ENCODE measurements at places on chromosomes 11 and 22.

DNA sequence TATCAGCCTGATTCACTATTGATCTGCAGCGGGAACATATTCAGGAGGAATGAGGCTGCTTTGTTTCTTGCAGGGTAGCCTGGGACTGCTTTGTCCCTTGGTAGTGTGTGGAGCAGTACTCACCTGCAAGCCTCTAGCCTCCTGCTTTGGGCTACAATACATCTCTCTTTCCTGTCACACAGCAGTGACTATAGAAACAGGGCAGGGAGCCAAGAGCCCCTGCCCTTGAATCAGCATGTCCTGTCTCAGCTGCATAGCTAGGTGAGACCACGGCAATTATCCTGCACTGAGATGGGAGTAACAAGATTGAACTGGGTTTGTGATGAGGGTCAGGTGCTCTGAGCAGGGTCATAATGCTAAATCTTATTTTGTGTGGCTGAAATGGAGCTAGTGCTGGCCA, 191.9 kb downstream of the NELL1 start:
- no peak for DNase-seq

DNA sequence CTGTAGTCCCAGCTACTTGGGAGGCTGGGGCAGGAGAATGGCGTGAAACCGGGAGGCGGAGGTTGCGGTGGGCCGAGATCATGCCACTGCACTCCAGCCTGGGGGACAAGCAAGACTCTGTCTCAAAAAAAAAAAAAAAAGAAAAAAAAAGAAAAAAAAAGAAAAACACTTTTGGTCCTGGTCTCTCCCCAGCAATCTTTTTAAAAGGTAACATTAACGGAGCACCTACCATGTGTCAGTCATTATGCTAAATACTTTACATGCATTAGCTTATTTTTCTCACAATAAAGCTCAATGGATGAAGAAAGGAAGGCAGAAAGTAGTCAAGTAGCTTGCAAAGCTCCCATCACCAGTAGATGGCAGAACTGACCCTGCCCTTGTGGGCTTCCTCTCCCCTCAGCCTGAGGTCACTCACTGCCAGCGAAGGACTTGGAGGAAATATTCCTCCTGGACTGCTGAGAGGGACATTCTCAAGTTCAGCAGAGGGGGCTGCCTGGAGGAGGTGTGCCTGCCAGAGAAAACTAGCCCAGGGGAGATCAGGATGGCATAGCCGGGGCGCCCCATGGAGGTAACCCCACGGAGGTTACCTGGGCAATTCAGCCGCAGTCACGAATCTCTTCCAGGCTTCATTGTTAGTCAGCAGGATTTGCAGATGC, 15.5 kb downstream of the APOL3 start:
- DNase-seq: peak; percentile 25

DNA sequence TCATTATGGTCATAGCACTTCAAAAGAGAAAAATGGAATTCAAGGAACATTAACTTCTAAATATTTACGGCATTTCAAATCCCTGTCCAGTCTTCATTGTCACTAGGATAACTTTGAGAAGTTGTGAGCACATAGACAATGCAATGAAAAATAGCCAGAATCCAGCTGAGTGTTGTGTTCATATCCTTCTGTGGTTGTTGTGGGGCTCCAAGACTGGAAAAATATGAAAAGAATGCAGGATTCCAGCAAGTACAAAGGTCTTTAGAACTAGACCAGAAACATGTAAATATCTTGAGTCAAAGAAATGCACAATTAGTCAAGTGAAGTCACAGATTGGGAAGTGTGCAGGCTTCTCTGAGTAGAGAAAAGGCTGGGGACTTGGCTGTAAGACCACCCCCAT, 68.7 kb downstream of the WT1 start:
- no peak for DNase-seq

DNA sequence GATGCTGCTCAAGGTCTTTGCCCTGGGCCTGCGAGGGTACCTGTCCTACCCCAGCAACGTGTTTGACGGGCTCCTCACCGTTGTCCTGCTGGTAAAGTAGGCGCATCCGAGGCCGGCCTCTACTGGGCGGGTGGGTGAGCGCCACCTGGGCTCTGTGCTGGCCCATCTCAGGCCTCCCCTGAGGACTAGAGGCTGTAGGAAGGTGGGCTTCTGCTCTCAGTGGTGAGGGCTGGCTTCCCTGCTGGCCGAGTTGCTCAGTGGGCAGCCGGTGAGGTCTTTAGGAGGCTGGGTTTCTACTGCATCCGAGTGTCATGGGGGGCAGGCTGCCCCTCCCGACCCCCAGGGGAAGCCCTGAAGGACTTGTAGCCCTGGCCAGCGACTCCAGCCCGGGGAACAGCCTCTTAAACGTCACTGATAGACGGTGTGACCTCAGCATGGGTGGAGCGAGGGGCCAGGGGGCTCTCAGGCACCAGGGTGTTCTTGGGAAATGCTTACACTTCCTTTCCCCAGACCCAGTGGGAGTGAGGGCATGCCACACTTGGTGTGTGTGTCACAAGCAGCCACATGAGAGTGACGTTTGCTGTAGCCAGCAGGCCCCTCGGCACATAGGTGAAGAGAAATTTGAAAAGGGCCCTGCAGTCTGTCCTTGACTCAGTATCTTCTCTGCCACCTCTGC, 30.3 kb downstream of the TPCN2 start:
- DNase-seq: no peak

- no peak for DNase-seq
Measured at GRCh38 chr11:74816664-74817063, 68.0 kb downstream of the RNF169 start.

GRCh38 chr11:12392672-12393071, 15.3 kb downstream of the PARVA start:
- DNase-seq: no peak

GRCh38 chr22:35604621-35605368, 12.3 kb downstream of the MB start:
- DNase-seq: no peak

DNA sequence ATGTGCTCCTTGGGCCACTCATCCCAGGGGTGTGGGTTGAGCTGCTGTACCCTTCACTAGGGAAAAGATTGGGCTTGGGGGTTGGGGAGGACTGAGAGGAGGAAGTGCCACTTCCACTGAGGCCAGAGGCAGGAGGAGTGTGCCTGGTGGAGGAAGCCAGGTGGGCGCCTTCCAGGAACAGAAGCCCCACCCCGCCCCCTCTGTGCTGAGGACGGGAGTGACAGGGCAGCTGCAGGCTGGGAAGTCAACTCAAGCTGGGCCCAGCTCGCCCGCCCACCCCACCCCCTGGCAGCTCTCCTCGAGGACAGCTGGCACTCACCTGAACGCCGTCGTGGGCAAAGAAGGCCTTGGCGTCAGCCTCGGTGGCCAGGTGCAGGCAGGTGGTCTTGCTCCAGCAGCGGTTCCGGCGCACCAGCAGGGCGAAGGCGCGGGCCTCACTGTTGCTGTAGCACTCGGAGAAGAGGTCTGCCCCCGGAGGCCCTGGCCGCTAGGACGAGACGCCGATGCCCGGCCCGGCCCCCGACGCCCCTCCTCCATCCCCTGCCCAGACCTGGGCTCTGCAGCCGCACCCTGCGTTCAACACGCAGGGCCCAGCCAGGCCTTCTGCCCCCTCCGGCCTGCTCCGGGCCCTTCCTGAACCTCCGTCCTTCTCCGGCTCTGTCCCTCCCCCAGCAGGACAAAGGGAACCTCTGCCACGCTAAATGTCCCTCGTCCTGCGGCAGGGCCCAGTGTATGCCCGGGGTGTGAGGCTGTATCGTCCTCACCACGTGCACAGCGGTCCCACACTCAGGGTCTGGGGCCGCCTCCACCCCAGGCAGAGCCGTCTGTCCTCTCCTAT, 13.4 kb downstream of the TSSC4 start:
- DNase-seq: no peak

DNA sequence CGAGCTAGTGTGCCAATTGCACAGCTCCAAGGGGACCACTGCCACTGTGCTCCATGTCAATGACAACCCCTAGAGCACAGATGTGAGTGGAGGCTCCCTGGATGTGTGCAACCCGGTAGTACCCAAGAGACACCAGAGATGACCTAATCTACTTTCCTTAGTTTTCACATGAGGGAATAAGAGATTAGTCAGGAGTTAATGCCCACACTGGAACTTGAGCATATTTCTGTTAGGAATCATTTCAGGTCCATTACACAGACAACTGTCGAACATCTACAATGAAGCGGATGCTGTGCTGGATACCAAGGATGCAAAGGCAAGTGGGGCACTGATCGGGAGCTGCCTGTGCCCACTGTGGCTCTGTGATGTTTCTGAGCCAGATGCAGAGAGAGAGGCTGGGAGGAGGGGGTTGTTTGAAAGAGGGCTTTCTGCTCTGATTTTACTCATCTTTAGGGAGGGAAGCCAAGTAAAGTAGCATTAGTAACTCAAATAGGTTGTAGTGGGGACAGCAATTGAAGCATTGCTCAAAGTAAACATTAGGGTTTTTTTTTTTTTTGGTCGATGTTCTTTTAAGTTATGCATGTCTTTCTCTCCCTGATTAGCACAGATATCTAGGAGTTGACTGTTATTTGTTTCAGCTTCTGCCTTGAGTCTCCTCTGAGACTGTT, 82.5 kb upstream of the SORL1-AS1 start:
- DNase-seq: no peak

- no peak for DNase-seq
Measured at GRCh38 chr22:36550701-36551495, 21.9 kb upstream of the EIF3D start.

GRCh38 chr11:27717377-27717776, 17.1 kb upstream of the BDNF start:
- no peak for DNase-seq

- DNase-seq: no peak
Measured at GRCh38 chr11:5300251-5300650, 1.5 kb downstream of the OR51B4 start.

- no peak for DNase-seq
Measured at GRCh38 chr22:38110863-38111852, 674 bp upstream of the BAIAP2L2 start.

DNA sequence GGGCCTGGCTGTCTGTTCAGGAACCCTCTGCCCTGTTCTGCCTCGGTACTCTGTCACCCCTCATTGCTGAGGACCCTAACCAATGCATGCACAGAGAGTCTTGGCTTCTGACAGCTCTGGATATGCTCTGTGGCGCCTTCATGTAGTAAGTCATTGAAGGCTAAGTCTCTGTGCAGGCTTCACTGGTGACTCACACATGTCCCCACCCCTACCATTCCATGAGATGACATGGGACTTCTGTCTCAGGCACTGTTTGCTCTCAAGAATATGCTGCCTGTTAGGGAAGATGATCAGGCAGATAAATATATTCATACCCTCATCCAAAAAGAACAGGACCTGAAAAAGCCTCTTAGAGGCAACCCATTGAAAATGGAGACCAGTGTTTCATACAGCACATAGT, 43.6 kb upstream of the HORMAD2 start:
- DNase-seq: no peak

- no peak for DNase-seq
Measured at GRCh38 chr11:41301023-41301422, 158.4 kb downstream of the LRRC4C start.

DNA sequence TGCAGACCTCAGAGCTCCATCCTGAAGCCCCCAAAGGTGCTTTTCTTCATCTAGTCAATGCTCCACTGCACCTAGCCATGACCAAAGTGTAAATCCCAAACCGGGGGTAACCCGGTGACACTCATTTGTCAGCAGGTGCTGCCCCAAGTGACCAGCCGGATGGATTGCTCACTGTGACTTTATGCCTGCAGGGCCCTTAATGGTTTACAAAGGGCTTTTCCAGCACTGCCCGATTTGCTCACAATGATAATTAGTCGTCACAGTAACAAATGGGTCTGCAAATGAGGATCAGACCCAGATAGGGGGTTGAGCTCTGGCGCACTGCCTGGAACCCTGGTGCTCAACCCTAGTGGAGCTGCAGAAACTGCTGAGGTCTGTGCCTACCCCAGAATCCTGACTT, 45.7 kb upstream of the CD5 start:
- no peak for DNase-seq

DNA sequence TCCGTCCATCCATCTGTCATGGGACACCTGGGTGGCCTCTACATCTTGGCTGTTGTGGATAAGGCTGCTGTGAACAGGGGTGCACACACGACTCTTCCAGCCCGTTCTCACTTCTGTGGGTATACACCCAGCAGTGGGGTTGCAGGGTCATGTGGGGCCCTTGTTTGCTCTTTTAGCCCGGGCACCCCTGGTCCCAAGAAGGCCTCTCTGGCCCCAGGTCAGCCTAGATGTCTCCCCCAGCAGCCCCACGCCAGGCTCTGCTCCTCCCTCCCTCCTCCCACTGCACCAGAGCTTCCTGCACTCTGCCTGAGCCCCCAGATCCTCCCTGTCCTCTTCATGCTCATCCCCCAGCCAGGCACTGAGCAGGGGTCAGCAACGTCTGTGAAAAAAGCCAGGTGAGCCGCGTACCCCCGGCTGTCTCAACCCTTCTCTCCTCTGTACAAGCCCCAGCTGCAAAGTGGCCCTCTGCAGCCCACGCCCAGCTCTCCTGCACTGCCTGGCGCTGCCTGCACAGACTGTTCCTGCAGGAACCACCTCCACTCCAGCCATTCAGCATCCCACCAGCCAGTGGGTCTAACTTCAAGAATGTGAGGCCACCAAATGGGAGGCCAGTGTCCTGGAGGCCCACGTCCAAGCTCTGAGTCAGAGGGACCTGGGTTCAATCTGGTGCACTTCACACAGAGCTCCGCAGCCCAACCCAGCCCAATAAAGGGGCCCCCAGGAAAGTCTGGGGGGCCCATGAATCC, 1508.9 kb downstream of the BRD1 start:
- no peak for DNase-seq

DNA sequence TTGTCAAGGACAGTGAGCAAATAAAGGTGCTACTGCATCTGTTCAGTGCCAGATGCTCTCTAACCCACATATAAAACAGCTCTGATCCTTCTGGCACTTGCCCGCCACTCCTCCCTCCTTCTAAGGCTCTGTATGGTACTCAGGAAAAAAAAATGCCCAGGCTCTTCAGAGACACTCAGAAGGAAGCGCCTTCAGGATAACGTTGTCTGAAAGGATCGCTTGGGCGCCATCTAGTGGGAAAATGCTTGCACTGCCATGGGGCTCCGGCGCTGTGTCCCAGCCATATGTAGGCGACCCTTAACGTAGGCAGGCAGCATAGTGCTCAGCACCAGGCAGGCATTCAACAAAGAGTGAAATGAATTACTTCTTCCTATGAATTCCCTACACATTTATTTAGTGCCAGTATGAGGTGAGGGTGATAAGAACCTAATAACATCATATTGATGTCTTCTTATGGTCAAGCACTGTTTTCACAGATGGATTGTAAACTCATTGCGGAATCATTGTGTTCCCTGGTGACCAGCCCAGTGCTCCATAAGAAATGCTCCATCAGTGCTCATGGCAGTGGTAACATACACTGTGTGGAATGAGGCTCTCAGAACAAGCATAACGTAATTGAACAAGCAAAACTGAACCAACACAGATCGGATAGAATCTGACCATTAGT, 39.6 kb downstream of the PAMR1 start:
- DNase-seq: peak; percentile 60

Measured in CD4-positive, alpha-beta T cell treated with Interleukin-6 at 100 ng/mL for 8 hours (primary cell).